ENCODE measurements at places on chromosomes 12 and 14.

GRCh38 chr12:116319233-116319897 lies 41.9 kb upstream of the MED13L start:
- H3K27ac ChIP-seq: peak overlapping the region; percentile 77
- peak overlapping the region; percentile 25 for H3K4me3 ChIP-seq

GRCh38 chr12:75783093-75783877 lies 248.3 kb downstream of the PHLDA1 start:
- peaks cover 24% of the 10 kb centered on the region for H3K4me1 ChIP-seq
- H3K4me3 ChIP-seq: no peak overlapping the region
- DNase-seq: no peak

DNA sequence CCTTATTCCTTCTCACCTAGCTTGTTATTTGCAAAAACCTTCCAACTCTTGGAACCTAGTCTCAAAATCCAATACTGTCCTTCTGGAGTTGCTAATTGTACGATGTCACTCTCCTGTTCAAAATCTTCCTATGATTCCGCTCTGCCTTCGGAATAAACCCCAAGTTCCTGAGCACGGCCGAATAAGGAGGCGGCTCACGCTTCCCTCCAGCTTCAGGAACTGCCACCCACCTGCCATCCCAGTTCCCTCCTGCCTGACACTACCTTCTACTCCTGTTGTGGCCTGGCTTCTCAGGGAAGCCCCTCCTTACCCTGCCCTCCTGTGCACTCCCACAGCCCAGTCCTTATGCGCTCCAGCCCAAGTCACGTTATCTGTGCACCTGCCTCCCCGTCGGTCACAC lies 73.2 kb downstream of the SETD3 start:
- no peaks in the 10 kb centered on the region for H3K4me1 ChIP-seq
- peaks cover 52% of the 10 kb centered on the region for H3K36me3 ChIP-seq
- DNase-seq: no peak
- no peaks in the 10 kb centered on the region for H3K27me3 ChIP-seq
- H3K27ac ChIP-seq: no peak overlapping the region
- H3K4me3 ChIP-seq: no peak overlapping the region

DNA sequence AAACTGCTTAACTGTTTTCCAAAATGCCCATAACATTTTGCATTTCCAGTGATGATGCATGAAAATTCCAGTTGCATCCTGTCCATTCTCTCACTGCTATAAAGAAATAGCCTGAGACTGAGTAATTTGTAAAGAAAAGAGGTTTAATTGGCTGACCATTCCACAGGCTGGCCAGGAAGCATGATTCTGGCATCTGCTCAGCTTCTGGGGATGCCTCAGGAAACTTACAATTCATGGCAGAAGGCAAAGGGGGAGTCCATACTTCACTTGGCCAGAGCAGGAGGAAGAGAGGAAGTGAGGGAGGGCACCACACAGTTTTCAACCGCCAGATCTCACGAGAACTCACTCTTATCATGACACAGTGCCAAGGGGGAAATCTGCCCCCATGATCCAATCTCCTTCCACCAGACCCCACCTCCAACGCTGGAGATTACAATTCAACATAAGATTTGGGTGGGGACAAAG lies 18.2 kb upstream of the CLEC2D start:
- no peaks in the 10 kb centered on the region for H3K27me3 ChIP-seq
- H3K36me3 ChIP-seq: no peaks in the 10 kb centered on the region
- H3K4me1 ChIP-seq: no peaks in the 10 kb centered on the region
- no peak for DNase-seq
- no peak overlapping the region for H3K27ac ChIP-seq
- no peak overlapping the region for H3K4me3 ChIP-seq

DNA sequence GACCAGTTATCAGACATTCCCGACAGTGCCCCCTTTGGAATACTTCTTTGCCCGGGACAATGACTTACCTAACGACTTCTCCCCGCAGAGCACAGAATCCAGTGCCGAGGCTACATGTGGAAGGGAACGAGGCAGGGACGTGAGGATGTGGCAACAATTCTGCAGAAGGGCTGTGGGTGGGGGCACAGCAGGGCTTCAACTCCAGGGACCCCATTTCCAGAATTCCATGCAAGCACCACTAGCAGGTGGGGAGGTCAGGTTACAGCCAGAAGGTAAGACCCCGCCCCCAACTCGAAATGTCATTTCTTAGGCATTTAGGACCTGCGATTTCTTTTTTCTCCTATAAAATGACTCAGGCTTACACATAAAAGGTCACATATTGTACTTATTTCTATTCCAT lies 207.9 kb downstream of the TMEM132C start:
- no peak overlapping the region for H3K4me3 ChIP-seq
- H3K27ac ChIP-seq: no peak overlapping the region
- no peaks in the 10 kb centered on the region for H3K27me3 ChIP-seq
- no peaks in the 10 kb centered on the region for H3K36me3 ChIP-seq
- H3K4me1 ChIP-seq: no peaks in the 10 kb centered on the region
- no peak for DNase-seq

GRCh38 chr14:106657460-106657859 lies 1131.1 kb downstream of the TMEM121 start:
- no peak overlapping the region for H3K27ac ChIP-seq
- H3K4me3 ChIP-seq: no peak overlapping the region
- peak; percentile 17 for DNase-seq
- no peaks in the 10 kb centered on the region for H3K4me1 ChIP-seq

DNA sequence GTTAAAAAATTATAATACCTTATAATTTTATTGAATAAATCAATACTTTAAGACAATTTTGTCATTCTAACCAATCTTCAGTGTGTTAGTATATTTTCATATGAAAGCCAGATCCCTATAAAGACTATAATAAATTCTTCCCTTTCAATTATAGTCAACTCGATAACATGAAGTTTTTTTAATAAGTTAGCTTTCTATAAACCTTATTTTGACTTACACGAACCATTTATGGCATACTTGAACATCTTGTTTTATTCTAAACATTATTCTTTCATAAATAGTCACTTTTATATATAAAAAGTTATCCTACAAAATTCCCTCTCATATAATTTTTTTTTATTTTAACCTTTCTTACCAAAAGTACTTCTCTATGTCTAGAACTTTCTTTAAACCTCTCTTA lies 1002.3 kb downstream of the TMEM121 start:
- no peak for DNase-seq
- H3K4me1 ChIP-seq: no peaks in the 10 kb centered on the region
- H3K27me3 ChIP-seq: no peaks in the 10 kb centered on the region
- H3K4me3 ChIP-seq: no peak overlapping the region

DNA sequence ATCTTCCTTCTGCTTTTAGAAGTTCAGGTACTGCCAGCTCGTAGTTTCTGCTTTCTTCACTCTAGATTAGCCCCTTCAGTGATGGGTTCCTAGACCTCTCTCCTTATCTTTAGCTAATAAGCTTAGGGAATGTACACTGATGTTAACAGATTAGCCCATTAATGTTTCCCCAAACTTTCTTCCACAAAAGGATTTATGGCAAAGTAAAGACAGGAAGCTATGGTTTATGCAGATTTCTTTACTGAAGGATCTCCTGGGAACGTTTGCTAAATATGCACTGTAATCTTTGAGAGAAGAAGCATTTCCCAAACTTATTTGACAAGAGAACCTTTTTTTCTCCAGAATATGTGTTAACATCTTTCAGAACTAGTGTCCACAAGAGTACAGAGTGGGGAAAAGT lies 4.2 kb downstream of the SOCS4 start:
- H3K27me3 ChIP-seq: no peaks in the 10 kb centered on the region
- H3K27ac ChIP-seq: no peak overlapping the region
- peaks cover 16% of the 10 kb centered on the region for H3K4me1 ChIP-seq

- H3K27ac ChIP-seq: no peak overlapping the region
- peaks cover 6% of the 10 kb centered on the region for H3K4me1 ChIP-seq
- no peaks in the 10 kb centered on the region for H3K36me3 ChIP-seq
- DNase-seq: no peak
Observed at GRCh38 chr14:64612971-64613666, 63.4 kb downstream of the PPP1R36 start.

Data from SK-N-SH (cell line).